ENCODE measurements at places on chromosomes 12 and 14. TPM values are rescaled to one million over a fixed set of nuclear protein-coding genes. Genes with fewer than 3 reads are reported as not detected.

DNA sequence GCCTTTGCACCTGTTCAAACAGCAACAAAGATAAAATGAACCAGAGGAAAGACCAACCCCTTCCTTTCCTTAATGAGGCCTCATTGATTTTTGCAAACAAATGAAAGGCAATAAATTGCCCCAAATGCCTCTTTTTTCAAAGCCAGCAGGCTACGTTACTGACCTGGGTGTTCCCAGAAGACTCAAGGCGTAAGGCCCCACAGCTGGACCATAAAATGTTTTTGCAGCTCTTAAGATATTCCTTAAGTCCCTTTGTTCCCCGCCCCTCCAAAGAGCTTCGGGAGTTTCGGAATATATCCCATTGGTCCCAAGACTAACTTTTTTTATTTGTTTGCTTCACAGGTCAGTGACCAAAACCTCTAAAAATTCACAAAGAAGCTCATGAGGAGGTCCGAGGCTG lies 462.9 kb upstream of the PRICKLE1 start:
- no peak overlapping the region for H3K4me3 ChIP-seq
- H3K27ac ChIP-seq = no peak overlapping the region
- H3K36me3 ChIP-seq = no peaks in the 10 kb centered on the region
- H3K27me3 ChIP-seq = no peaks in the 10 kb centered on the region
- no peaks in the 10 kb centered on the region for H3K4me1 ChIP-seq
- DNase-seq = no peak

DNA sequence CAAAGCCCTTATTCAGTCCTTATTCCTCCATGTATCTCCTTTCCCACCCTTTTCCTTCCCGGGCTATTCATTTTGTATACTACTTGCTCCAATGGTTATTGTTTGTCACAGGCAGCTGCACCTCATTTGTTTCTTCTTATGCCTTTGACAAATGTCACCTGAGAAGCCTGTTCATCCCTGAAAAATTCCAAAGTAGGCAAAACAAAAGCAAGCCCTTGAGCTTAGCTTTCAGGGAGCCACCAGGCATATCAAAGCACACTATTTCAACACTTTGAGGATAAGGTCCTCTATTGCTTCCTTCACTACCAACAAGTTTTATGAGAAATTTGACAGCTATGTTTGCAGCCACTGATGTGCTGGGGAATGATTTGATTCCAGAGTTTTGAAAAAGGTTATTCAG lies 738.7 kb upstream of the LMO3 start:
- no peak for DNase-seq
- no peaks in the 10 kb centered on the region for H3K36me3 ChIP-seq
- no peaks in the 10 kb centered on the region for H3K27me3 ChIP-seq
- no peak overlapping the region for H3K4me3 ChIP-seq

DNA sequence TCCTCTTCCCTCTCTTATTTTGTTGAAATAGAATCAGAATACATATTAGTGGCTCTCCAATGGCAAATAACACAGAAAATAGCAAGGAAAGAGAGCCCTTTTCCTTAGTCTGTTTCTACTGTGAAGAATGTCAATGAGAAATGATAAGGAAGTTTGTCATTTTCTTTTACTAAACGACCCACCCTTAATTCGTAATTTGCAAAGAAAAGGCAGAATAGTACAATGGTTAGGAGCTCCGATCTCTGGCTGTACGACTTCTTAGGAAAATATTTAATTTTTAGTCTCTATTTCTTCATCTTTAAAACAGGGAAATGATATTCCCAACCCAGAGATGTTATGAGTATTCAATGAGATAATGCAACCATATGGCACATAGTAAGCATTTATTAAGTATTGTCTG lies 6.0 kb downstream of the PAX9 start:
- no peak for DNase-seq
- H3K36me3 ChIP-seq = no peaks in the 10 kb centered on the region
- no peak overlapping the region for H3K4me3 ChIP-seq

GRCh38 chr12:103586132-103586531 lies 941 bp upstream of the STAB2 start:
- no peak overlapping the region for H3K27ac ChIP-seq
- no peak overlapping the region for H3K4me3 ChIP-seq
- peaks cover 18% of the 10 kb centered on the region for H3K27me3 ChIP-seq
- no peaks in the 10 kb centered on the region for H3K4me1 ChIP-seq
- no peak for DNase-seq

DNA sequence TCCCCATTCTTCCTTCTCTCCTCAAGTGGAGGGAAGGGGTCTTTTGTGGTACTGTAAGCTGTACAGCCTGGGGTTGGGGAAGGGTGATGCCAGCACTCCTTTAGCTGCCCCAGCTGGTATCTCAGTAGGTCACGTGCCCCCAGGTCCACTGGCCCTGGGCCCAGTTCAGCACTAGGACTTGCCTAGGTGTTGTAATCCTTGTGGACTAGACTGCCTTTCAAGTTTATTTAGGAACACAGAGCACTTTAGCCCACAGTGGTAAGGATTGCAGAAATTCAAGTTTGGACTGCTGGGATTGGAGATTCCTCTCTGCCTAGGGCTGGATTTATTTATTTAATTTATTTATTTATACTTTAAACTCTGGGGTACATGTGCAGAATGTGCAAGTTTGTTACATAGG lies 569.6 kb downstream of the AACS start:
- no peak overlapping the region for H3K4me3 ChIP-seq
- no peaks in the 10 kb centered on the region for H3K4me1 ChIP-seq
- DNase-seq = no peak
- H3K27ac ChIP-seq = no peak overlapping the region
- H3K27me3 ChIP-seq = no peaks in the 10 kb centered on the region

PDE3A gene
- not detected for total RNA-seq

KIF5A gene
- total RNA-seq = 0.15 TPM

- DNase-seq = no peak
- H3K4me1 ChIP-seq = peaks cover 18% of the 10 kb centered on the region
- H3K4me3 ChIP-seq = peak overlapping the region; percentile 45
- peak overlapping the region; percentile 19 for H3K27ac ChIP-seq
- no peaks in the 10 kb centered on the region for H3K36me3 ChIP-seq
- no peaks in the 10 kb centered on the region for H3K27me3 ChIP-seq
Measured at GRCh38 chr12:93094988-93095737, 166.1 kb upstream of the EEA1 start.

PLEKHD1 gene
- total RNA-seq = 0.24 TPM

RIMBP2 gene
- not detected for total RNA-seq

DNA sequence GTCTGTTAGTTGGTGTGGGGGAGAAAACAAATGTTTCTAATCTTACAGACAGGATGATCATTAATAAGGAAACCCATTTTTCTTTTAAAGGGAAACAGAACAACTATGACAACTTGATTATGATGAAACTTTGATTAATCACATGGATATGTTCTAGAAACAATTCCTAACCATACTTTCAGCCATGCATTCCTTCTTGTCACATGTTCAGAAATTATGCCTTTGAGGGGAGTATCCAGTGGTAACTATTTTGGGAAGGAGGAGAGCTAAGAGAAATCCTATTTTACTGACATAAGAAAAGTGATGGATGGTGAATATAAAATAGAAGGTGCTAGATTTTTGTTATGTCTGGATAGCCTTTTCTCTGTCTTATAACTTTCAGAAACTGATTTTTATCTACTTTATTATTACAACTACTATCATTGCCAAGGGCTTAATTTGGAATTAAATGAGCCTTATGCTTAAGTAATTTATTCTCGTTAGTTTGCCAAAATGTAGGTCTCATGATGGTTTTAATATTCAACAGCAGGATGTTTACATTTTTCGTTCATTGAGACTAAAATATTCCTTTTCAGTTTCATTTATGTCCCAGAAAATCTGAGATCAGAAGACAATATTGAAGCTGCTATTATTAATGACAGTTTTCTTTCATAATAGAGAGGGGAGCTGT lies 200.1 kb downstream of the TMTC2 start:
- no peak for DNase-seq
- H3K4me1 ChIP-seq = no peaks in the 10 kb centered on the region
- H3K27ac ChIP-seq = no peak overlapping the region
- no peak overlapping the region for H3K4me3 ChIP-seq
